ENCODE measurements at places on chromosomes 3 and 15.

DNA sequence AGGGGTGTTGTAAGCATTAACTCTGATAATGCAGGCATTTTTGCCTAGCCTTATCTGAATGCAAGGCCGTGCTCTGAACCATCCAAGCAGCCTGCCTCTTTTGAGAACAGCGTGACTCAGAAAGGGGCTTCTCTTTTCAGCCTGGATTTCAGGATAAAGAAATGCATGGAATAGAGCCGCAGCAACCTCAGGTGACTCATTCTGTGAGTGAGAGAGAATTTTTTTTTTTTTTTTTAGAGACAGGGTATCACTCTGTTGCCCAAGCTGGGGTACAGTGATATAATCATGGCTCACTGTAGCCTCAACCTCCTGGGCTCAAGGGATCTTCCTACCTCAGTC is 20.6 kb upstream of the PDE8A start:
- DNase-seq = no peak

DNA sequence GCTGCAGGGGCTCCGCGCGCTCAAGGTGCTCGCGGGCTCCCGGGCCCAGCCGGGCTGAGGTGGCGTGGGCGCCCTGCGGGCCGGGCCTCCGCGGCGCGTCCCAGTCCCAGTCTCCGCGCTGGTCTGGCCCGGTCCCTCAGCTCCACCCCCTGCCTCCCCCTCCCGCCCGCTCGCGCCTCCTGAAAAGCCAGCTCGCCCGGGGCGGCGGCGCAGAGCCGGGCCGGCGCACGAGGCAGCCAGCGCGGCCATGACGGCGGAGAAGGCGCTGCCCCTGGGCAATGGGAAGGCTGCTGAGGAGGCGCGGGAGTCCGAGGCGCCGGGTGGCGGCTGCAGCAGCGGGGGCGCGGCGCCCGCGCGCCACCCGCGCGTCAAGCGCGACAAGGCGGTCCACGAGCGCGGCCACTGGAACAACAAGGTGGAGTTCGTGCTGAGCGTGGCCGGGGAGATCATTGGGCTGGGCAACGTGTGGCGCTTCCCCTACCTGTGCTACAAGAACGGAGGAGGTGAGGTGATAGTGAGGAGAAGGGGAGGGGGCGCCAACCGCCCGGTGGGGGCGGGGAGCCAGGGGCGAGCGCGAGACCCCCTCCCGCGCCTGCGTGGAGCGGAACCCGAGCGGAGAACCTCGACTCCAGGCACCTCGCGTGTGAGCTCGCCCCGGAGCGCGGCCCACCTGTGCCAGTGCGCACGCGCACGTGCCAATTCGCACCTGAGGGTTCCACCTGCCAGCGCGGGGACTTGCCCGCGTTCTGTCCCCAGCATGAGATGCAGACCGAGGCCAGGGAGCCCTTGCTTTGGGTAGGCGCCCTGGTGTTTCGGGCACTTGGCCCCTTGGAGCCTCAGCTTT is at the start of gene SLC6A11:
Gene SLC6A11, plus strand, starts transcription at position 210 of the 844 bp plus-strand sequence. Its CDS starts 38 bp downstream, at position 248.
- DNase-seq = peak; percentile 43

DNA sequence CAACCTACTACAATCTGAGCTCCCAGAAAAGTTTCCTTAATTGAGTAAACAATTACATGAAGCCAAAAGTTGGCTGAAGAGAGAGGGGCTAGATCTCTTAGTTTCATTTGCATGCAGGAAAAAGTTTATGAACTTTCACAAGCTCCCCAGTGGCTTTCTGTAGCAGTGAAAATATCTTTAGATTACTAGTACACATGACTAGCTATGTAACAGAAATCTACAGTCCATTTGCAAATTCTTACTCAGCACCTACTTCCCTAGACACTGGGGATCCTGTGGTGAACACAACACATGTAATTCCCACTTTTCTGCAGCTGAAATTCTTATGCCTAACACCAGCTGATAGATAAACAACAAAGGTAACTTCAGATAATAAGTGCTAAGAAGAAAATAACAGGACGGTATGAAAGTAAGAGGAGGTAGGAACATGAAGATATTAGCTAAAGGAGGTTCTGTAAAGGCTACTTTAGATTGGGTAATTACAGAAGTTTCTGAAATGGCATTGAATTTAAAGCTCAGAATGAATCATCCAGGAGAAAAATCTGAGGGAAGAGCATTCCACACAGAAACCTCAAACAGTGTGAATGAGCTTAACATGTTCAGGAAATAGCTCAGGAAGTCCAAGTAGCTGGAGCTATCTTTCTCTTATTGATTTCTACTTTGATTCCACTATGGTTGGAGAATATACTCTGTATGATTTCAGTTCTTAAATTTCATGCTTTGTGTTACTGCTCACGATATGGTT is 204.8 kb downstream of the MAGI1 start:
- no peak for DNase-seq

- no peak for DNase-seq
Measured at GRCh38 chr3:56115199-56115598, 353.1 kb downstream of the ERC2 start.

- no peak for DNase-seq
Measured at GRCh38 chr3:99758502-99759177, 59.0 kb upstream of the CMSS1 start.

GRCh38 chr3:154229217-154229590 is 95.1 kb downstream of the DHX36 start:
- DNase-seq = no peak

DNA sequence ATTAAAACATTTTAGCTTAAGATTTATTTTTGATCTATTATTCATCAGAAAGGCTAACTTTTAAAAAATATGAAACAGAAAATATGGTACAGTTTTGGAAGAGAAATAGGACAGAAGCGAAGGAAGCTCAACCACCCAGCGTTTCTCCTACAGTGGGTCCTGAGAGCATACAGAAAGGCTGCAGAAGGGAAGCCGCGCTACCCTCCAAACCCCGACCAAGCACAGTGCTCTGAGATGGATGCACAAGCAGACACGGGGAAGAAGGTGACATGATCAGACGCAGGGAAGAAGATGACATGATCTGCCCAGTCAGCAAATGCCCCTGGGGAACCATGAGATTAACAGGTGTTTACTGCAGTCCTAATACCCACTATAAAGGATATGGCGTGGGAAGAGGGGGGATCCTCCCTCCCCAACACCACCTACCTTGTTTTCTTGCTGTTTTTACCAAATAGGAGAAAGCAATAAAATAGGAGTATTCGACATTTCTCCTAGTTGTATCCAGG is 14.4 kb downstream of the DCUN1D1 start:
- DNase-seq = no peak

Data from kidney (tissue), 22 donors.